Right ventricle myocardium inferior (tissue), 1 donor: ENCODE measurements at places on chromosomes 1 and 21. TPM values are rescaled to one million over a fixed set of nuclear protein-coding genes. Genes with fewer than 3 reads are reported as not detected.

OR10J4 gene
- not detected for total RNA-seq

UTP11 gene
- total RNA-seq: 42.3 TPM

PODN gene
- 35.3 TPM for total RNA-seq

ARHGEF11 gene
- 29.3 TPM for total RNA-seq

KCNE1 gene
- total RNA-seq: 5.5 TPM

CRYZ gene
- total RNA-seq: 39.9 TPM

RAB3B gene
- not detected for total RNA-seq

TRPM2 gene
- 2.7 TPM for total RNA-seq

SHE gene
- 11.3 TPM for total RNA-seq

GIPC2 gene
- total RNA-seq: 2.5 TPM

NMNAT1 gene
- total RNA-seq: 19.3 TPM

SEMA6C gene
- total RNA-seq: 57.6 TPM

KCNQ4 gene
- total RNA-seq: 2.8 TPM

ZNF648 gene
- total RNA-seq: not detected

FCRLA gene
- not detected for total RNA-seq

KPRP gene
- total RNA-seq: not detected

IGSF9 gene
- 0.30 TPM for total RNA-seq

HAO2 gene
- total RNA-seq: not detected

MROH9 gene
- not detected for total RNA-seq

RAD54L gene
- total RNA-seq: 0.73 TPM

C1orf232 gene
- not detected for total RNA-seq

ADCY10 gene
- not detected for total RNA-seq

L1TD1 gene
- not detected for total RNA-seq

SLC6A17 gene
- total RNA-seq: not detected

AK5 gene
- total RNA-seq: 0.51 TPM

NGF gene
- 4.9 TPM for total RNA-seq

GPN2 gene
- 14.9 TPM for total RNA-seq

BRDT gene
- not detected for total RNA-seq

TCHH gene
- total RNA-seq: not detected

CCDC190 gene
- total RNA-seq: 0.35 TPM

INPP5B gene
- 11.2 TPM for total RNA-seq

RBM8A gene
- 63.6 TPM for total RNA-seq

FAM72A gene
- total RNA-seq: 1.6 TPM

OVAAL gene
- 2.0 TPM for total RNA-seq

GBP2 gene
- total RNA-seq: 13.1 TPM

PLPP3 gene
- total RNA-seq: 143 TPM

ARPC5 gene
- 40.2 TPM for total RNA-seq

FMOD gene
- total RNA-seq: 7.7 TPM

HES4 gene
- total RNA-seq: 36.7 TPM

TTC39A gene
- 22.7 TPM for total RNA-seq

CFAP57 gene
- total RNA-seq: not detected

SMCP gene
- total RNA-seq: not detected

MAP1LC3C gene
- 0.19 TPM for total RNA-seq

KIF17 gene
- 6.0 TPM for total RNA-seq

E2F2 gene
- 0.76 TPM for total RNA-seq

DCST2 gene
- 0.35 TPM for total RNA-seq

AMY1A gene
- total RNA-seq: not detected

SPAG17 gene
- total RNA-seq: not detected

BSND gene
- total RNA-seq: not detected

ATF6 gene
- 12.6 TPM for total RNA-seq

KDF1 gene
- 0.68 TPM for total RNA-seq

NTRK1 gene
- total RNA-seq: 2.4 TPM
